ENCODE measurements at places on chromosomes 7 and 10.

GRCh38 chr7:157516311-157516710 lies 179.5 kb downstream of the DNAJB6 start:
- no peak for DNase-seq

DNA sequence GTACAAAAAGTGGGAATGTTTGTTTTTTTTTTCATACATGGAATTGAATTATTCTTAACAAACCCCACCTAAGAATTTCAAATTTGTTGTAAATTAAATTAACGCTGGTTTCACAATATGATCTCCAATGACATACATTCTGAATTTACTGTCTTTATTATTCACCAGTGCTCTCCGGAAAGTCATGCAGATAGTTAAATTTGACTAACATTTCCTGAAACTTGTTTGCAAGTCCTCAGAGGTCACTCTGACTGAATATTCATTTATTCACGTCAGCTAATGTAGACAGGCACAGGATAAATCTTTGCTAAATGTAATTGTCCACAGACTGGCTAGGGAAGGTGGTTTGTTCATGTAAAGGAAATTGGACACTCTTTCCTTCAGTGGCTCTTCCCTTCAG lies 730.4 kb downstream of the PHTF2 start:
- DNase-seq = no peak

- DNase-seq = peak; percentile 49
Measured at GRCh38 chr10:103661198-103661950, 167.9 kb downstream of the NEURL1 start.

DNA sequence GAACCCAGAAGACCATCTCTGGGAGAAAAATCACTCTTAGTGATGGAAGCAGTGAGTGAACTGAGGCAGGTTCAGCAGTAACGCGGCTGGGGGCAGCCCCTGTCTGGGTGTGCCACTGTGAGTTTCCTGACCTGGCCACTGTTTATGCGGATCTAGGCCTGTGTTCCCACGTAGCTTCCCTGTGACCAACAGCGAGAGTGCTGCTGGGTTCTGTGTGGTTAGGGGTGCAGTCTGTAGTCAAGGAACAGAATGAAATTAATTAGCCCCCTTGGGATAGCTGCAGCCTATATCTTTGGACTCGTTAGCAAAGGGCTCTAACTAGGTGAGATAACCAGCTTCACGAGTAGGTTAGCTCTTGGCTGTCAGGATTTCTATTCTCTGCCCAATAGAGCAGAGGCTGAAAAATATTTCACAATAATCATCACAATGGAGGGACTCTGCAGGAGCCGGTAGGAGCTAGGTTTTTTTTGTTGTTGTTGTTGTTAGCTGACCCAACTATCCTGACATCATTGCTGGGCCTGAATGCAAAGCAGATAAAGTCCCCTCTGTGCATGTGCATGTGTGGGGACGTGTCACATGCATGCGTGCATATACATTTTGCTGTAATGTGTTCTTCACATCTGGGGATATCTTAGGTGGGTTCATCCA lies 164.9 kb downstream of the TMEM178B start:
- DNase-seq = no peak

DNA sequence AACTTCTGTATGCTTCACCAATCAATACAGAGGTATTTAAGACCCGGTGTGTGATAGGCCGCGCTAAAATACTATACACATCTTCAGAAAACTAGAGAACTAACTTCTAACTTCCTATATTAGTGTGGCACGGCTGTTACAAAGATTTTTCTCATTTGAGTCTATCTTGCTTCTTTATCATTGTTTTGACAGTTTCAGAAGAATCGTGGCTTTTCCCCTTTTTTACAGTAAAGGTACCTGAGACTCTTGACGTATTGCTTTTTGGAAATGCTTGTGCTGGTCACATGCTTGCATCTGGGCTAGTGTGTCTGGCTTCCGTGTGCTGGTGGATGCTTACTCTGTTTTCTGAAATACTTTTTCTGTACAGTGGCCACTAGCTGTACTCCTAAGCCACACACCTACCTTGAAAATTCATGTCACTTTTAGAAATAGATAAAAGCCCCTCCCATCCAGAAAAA lies 12.7 kb downstream of the IKZF1 start:
- peak; percentile 64 for DNase-seq
